ENCODE measurements at places on chromosomes 12 and 14.

DNA sequence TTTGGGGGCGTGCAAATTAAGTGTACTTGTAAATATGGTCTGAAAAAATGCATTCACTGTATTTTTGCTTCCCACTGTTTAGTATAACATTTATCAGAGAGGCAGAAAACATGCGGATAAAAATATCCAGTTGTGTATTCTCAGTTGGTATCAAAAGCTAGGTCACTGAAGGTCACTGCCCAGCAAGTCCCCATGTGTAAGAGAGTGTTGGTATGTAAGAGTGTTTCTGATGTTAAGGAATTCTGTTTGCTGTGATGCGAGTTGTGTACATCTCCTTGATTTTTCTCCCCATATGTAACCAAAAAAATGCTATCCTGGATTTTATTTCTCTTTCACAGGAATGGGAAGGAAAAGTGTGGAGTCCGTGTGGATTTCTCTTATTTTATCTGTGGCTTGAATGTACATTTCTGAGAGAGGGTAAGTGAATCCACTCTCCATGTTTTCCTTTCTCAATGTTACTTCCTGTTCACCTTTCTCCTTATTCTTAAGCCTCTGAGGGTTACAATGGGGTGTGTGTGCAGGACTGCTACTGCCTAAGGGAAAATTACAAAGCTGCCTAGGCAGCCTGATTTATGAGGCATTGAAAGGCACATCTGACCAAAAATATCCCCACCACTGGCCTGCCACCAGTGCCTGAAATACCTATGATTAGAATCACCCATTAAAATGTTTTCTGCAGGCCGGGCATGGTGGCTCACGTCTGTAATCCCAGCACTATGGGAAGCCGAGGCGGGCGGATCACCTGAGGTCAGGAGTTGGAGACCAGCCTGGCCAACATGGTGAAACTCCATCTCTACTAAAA is 97.9 kb upstream of the USP44 start:
- DNase-seq: no peak

DNA sequence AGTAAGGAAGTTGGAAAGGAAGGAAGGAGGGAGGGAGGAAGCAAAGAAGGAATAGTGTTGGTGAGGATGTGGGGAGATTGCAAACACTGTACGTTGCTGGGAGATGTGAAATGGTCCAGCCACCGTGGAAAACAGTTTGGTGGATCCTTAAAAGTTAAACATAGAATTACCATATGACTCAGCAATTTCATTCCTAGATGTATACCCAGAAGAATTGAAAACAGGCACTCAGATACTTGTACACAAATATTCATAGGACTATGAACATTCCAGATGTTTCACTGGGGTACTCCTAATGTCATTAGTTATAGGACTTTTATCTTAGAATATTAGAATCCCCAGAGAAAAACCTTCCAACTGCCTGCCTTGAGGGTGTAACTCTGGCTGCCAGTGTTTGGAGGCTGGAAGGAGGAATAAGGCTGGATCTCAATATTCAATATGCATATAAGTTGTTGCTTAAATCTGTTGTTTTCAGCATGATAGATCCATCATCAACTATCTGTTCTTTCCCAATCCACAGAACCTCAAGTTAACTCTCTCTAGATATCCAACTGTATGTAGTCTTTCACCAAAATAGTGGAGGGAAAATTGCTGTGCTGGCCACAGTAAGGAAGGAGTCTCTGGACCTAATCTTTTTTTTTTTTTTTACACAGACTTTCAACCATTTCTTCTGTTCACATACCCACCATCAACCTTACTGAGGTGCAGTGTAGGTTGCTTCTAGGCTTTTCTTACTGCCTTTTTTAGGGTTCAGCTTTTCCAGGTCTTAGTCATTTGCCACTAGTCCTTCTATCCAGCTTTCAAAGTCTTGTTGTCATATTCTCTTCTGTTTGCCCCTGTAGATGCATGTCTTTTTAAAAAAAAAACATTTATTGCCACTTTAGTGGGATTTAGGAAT is 94.5 kb downstream of the DNAI7 start:
- DNase-seq: no peak

DNA sequence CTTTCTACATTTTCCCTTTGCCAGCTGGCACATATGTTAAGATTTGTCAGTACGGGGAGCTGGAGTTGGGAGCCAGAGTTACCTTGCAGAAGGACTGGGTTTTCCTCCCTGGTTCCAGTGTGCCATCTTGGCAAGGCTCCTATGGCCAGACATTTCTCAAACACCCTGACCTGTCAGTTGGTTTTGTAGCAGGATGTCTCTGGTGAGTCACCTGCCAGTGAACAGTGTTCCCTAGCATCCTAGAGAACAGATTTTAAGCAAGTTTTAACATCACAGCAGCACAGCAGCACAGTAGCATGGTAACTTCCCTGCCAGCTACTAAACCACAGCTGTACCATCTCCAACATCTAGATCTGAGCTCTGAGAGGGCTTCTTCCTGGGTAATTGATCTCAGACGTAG is 26.2 kb upstream of the KTN1 start:
- DNase-seq: no peak

DNA sequence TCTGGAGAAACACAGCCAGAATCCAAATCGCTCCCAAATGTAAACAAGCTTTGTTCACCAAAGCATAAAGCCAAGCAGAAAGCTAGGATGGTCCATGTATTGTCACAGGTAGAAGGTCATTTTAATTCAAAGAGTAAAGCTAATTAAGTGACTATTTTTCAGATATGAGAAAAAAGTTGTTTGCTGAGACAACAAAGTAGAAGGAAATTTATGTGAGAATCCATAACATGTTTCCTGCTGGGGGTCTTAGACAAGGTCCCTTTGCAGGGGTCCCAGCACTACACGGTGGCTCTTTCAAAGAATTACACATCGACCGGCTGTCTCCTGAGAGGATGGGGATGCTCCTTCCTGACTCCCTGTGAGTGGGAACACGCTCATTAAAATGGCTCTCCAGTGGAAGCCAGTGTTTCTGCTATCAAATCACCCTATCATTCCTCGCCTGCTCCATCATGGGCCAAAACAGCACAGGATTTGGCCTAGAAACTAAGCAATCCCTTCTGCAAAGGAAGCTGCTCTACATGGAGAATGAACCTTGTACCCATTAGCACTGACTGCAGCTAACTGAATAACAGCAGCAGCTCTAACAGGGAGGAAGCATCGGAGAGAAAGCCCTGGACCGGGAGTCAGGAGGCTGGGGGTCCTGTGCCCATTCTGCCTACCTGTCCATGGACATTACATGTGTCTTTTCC is 175.3 kb downstream of the STXBP6 start:
- DNase-seq: no peak

DNA sequence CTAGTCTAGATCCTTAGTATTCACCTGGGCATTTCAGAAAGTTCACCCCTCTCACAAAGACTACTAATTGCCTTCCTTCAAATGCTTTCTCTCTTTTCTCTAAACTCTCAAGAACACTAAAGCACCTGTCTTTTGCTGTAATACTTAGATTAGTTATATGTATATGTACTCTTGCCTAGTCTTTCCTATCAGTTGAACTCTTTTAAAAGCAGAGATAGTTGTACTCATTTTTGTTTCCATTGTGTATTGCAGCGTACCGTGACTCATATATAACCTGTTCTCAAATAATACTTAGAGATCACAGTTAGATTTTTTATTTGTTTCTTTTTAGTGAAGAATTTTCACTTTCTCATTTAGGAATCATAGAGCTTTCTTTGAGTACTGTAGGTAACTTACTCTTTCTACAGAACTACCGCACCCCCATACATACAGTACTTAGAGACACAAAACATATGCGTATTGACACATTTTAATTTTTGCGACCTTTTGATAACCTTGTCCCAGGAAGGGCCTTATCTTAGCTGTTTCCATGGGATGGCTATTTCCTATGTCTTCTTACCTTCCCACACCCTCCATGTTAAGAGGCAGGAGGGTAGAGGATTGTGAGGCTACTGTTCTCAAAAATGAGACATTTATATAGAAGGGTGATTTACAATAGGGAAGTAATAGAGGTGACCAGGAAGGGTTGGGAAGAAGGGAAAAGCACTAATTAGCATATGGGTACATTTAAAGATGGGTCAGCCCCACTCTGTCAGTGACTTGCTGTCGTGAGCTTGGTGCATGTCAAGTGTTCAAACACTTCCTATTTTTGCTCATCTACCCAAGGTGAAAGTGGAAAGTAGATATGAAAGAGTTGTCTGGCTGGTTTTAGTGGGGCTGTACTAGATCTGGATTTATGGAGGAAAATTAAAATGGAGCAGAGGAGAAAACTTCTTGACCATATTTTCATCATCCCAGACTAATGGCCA is 74.3 kb downstream of the PLEKHA5 start:
- DNase-seq: no peak

- no peak for DNase-seq
Measured at GRCh38 chr14:104912053-104912452, 12.6 kb upstream of the PLD4 start.

DNA sequence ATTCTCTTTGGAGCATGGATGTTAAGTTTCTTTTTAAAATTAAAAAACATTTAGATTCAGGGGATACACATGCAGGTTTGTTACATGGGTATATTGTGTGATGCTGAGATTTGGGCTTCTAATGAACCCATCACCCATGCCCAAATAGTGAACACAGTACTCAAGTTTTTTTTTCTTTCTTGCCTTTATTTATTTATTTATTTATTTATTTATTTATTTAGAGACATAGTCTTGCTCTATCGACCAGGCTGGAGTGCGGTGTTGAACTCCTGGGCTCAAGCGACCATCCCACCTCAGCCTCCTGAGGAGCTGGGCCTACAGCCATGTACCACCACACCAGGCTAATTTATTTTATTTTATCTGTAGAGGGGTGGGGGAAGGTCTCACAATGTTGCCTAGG is 2.2 kb upstream of the NCKAP1L start:
- no peak for DNase-seq

GRCh38 chr12:28130625-28131598 is 59.3 kb upstream of the CCDC91 start:
- DNase-seq: no peak

Data from stimulated activated CD8-positive, alpha-beta memory T cell treated with anti-CD3 and anti-CD28 coated beads, Interleukin-2, amount 100 ng/mL, for 48 hours (primary cell).